Caco-2 (cell line): ENCODE measurements at places on chromosomes 2 and 18.

DNA sequence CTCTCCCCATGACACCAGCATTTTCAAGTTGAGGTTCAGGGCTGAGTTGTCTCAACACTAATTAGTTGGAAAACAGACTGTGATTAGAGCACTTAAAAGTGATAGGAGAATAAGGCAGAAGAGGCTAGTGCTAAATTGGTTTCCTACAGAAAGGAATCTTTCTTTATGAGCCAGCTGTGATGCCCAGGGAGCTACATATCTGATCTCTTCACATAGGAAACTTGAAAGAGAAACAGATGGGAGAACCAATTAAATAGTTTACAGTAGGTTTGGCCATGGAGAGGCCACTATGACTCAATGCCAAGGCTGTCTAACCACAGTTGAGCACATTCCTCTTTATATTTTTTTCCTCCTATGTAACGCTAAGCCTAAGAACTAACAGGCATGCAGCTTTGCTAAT lies 418.3 kb upstream of the CYRIA start:
- H3K27me3 ChIP-seq: no peaks in the 10 kb centered on the region
- no peaks in the 10 kb centered on the region for H3K4me1 ChIP-seq

GRCh38 chr2:41078341-41078740 lies 626.5 kb upstream of the SLC8A1 start:
- H3K4me3 ChIP-seq: no peak overlapping the region
- H3K36me3 ChIP-seq: no peaks in the 10 kb centered on the region
- no peaks in the 10 kb centered on the region; the same call in 1 of the 2 replicates for H3K27me3 ChIP-seq
- H3K4me1 ChIP-seq: no peaks in the 10 kb centered on the region

DNA sequence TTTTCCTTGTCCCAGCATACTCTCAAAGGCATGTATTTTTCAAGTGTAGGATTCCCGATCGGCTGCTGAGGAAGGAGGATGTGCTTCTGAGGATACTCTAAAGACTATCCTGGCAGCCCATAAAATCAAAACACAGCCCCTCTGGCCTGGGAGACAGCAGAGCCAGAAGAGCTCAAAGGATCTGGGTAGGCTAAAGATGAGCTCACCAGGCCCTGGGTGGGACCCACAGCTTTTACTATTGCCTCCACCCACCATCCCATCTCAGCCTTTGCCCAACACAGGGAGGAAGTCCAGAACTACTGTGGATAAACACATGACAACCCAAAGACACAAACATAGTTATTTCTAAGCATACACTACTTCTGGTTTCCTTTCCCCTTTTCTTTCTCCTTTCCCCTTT lies 79.1 kb upstream of the ZFP36L2 start:
- no peak overlapping the region for H3K27ac ChIP-seq
- no peaks in the 10 kb centered on the region; the same call in 1 of the 2 replicates for H3K36me3 ChIP-seq
- H3K4me1 ChIP-seq: peaks cover 6% of the 10 kb centered on the region; the same call in 1 of the 2 replicates
- H3K4me3 ChIP-seq: no peak overlapping the region
- H3K27me3 ChIP-seq: no peaks in the 10 kb centered on the region

- no peak for DNase-seq
- H3K4me1 ChIP-seq: no peaks in the 10 kb centered on the region
- H3K27ac ChIP-seq: no peak overlapping the region
- no peaks in the 10 kb centered on the region for H3K27me3 ChIP-seq
- no peaks in the 10 kb centered on the region for H3K36me3 ChIP-seq
These were observed 318.9 kb upstream of the RND3 start for GRCh38 chr2:150806336-150806735.

DNA sequence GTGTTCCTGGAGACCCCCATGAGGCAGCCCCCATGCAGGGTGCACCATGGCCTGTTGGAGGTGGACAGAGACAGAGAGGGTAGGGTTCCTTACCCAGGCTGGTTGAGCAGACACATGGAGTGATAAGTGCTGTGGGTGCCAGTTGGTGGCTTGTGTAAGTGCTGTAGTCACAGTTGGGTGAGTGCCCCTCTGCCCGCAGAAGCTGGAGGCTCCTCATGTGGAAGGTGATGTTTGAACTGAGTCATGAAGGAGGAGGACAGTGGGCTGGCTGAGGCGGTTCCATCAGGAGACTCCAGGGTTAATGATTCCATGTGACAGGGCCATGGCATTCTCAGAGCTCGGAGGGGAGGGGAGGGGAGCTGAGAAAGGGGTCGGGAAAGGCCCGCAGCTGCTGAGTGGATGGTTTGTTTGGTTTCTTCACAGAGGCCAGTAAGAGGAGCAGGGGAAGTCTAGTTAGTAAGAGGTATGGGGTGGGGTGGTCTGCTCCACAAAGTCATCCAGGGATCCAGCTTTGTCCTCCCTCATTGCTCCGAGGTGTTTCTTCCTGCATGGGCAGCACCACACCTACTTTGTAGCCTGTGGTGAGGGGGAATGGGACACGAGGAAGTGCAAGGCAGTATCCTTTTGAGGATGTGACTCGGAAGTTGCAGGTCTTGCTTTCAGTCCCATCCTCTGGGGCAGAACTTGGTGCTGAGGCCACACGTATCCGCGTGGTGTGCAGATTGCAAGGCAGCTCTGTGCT lies 13.6 kb downstream of the IMPA2 start:
- peak overlapping the region; percentile 84 for H3K27ac ChIP-seq
- H3K36me3 ChIP-seq: no peaks in the 10 kb centered on the region; the same call in 1 of the 2 replicates
- no peak overlapping the region for H3K4me3 ChIP-seq
- peak; percentile 57 for DNase-seq
- peaks cover 16% of the 10 kb centered on the region for H3K4me1 ChIP-seq

DNA sequence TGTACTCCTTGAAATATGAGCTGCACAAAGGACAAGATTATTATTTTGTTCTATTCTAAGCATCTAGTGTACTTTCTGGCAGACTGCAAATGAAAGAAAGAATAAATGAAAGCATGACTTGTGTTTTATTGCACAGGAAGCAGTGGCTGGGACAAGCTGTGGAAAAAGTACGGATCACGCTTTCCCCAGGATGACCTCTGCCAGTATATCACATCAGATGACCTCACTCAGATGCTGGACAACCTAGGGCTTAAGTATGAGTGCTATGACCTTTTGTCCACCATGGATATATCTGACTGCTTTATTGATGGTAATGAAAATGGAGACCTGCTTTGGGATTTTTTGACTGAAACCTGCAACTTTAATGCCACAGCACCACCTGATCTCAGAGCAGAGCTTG lies 49.4 kb downstream of the HNMT start:
- H3K27ac ChIP-seq: no peak overlapping the region
- DNase-seq: no peak
- no peak overlapping the region for H3K4me3 ChIP-seq
- no peaks in the 10 kb centered on the region for H3K36me3 ChIP-seq
- H3K4me1 ChIP-seq: no peaks in the 10 kb centered on the region
- no peaks in the 10 kb centered on the region for H3K27me3 ChIP-seq

DNA sequence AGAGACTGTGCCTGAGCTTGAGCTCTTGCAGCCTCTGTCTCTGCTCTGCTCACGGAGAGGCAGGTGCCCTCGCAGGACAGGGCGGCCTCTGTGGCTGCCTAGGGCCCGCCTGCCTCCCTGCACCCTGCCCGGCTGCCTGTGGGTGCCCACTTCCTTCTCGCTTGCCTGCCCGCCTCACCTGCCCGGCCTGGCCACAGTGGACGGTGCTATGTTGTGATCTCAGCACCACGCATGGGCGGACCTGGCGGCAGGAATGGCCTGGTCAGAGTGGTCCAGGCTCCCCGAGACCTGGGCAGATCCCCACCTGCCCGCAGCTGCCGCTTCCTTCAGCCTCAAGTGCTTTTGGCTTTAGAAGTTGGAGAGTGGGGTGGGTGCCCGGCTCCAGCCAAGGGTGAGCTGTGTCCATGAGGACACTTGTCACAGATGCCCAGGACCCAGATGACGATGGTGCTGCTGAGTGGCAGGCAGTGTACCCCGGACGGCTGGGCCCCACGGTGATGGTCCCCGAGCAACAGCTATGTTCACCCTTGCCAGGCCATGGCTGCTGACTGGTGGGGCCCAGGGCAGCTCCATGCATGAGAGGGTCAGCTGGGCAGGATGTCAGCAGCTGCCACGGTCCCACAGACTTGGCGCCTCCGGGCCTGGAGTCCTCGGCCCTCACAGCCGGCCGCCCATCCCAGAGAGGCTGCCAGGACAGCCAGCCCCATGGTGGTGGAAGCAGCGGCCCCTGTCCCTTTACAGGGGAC lies 25.3 kb downstream of the RTP5 start:
- H3K27ac ChIP-seq: no peak overlapping the region
- DNase-seq: no peak
- no peaks in the 10 kb centered on the region for H3K4me1 ChIP-seq
- H3K36me3 ChIP-seq: no peaks in the 10 kb centered on the region

DNA sequence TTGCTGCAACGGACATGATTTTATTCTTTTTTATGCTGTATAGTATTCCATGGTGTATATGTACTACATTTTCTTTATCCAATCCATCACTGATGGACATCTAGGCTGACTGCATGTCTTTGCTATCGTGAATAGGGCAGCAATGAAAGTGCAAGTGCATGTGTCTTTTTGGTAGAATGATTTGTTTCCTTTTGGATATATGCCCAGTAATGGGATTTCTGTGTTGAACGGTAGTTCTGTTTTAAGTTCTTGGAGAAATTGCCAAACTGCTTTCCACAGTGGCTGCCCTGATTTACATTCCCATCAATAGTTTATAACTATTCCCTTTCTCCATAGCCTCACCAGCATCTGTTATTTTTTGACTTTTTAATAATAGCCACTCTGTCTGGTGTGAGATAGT lies 99.7 kb upstream of the CRIM1 start:
- H3K27ac ChIP-seq: no peak overlapping the region
- DNase-seq: no peak
- H3K27me3 ChIP-seq: no peaks in the 10 kb centered on the region
- no peak overlapping the region for H3K4me3 ChIP-seq
- no peaks in the 10 kb centered on the region for H3K36me3 ChIP-seq
- H3K4me1 ChIP-seq: no peaks in the 10 kb centered on the region

DNA sequence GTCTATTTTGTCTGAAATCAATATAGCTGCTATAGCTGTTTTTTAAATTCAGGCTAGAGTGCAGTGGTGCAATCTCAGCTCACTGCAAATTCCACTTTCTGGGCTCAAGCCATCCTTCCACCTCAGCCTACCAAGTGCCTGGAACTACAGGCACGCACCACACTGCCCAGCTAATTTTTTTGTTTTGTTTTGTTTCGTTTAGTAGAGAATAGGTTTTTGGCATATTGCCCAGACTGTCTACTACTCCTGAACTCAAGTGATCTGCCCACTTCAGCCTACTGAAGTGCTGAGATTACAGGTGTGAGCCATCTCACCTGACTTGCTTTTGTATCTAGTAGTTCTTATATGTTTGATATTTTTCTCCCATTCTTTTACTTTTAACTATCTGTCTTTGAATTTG lies 259.7 kb downstream of the CDH19 start:
- no peak for DNase-seq
- H3K36me3 ChIP-seq: no peaks in the 10 kb centered on the region
- H3K27me3 ChIP-seq: no peaks in the 10 kb centered on the region
- H3K4me3 ChIP-seq: no peak overlapping the region
- H3K27ac ChIP-seq: no peak overlapping the region
- no peaks in the 10 kb centered on the region for H3K4me1 ChIP-seq

GRCh38 chr2:120348134-120348736 lies 2.3 kb downstream of the INHBB start:
- peak; percentile 56 for DNase-seq
- peaks cover 9% of the 10 kb centered on the region for H3K4me1 ChIP-seq
- no peaks in the 10 kb centered on the region for H3K36me3 ChIP-seq
- H3K27ac ChIP-seq: peak overlapping the region; percentile 73
- no peaks in the 10 kb centered on the region for H3K27me3 ChIP-seq

GRCh38 chr2:11822746-11823451 lies 76.5 kb downstream of the LPIN1 start:
- no peaks in the 10 kb centered on the region for H3K36me3 ChIP-seq
- peak; percentile 18 for DNase-seq
- no peak overlapping the region for H3K4me3 ChIP-seq
- peaks cover 12% of the 10 kb centered on the region for H3K4me1 ChIP-seq

DNA sequence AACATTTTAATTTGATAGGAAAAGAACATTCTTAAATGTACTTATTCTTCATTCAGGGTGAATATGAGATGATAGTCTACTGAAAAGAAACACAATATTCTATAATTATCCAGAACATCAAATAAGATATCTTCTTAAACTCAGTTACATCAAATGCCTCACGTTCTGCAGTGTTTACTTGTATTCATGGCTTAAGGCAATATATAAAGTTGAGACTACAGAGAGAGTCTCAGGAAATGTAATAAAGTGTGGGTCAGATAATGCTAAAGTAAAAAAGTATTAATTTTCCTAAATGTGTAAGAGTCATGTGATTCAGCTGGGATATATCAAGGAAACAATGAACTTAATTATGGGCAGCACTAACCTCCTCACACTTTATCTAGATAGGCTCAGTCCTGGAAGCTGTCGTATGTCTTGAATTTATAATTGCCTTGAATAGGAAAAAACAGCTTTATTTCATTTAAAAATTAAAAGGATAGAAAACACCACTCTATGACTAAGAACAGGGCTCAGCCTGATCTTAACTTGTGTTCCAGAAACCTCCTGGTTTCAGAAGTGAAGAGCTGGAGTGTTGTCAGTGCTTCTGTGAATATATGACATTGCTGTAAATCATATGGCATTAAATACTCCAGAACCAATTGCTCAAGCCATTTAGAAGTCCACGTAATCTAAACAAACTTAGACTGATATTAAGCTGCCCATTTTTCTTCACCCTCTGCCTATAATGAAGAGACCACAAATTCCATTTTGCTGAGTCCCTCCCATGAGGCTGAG lies 240.2 kb downstream of the FSIP2 start:
- H3K36me3 ChIP-seq: no peaks in the 10 kb centered on the region
- no peaks in the 10 kb centered on the region for H3K4me1 ChIP-seq
- H3K27me3 ChIP-seq: no peaks in the 10 kb centered on the region
- no peak overlapping the region for H3K27ac ChIP-seq

DNA sequence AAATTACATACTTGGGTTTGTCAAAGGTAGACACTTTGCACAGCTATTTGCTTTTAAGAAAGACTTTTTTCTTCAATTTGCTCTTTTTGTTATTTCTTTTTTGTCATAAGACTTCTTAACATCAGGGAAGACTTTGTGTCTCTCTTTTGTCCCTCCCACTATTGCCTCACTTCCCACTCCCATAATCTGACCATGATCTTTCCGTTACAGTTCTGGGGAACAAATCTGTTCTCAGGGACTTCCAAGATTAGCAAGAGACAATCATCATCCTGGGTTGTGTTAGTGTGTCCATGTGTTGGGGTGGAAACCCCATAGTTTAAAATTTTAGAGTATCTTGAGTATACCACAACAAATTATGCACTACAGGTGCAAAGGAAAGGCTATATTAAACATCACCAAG lies 75.3 kb downstream of the REV1 start:
- H3K36me3 ChIP-seq: peaks cover 5% of the 10 kb centered on the region
- no peak for DNase-seq
- H3K4me3 ChIP-seq: no peak overlapping the region
- H3K27ac ChIP-seq: no peak overlapping the region
